ENCODE measurements at places on chromosomes 4 and X.

DNA sequence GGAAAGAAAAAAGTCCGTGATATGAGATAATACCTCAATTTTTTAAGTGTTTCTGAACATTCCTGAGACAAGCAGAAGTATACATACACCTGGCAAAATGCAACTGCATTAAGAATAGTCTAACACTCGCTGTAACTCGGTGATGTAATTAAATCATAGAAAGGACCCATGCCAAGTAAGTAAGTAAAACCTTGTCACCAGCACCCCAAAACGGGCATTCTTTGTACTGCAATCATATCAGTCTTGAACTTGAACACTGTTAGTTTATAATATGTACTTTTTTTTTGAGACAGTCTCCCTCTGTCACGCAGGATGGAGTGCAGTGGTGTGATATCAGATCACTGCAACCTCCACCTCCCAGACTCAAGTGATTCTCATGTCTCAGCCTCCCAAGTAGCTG, 47.4 kb downstream of the SMIM14 start:
- no peak for DNase-seq

- DNase-seq, result no peak
Measured at GRCh38 chrX:96182366-96182765, 502.3 kb upstream of the DIAPH2 start.

GRCh38 chr4:16187455-16187854, 38.8 kb downstream of the TAPT1 start:
- no peak for DNase-seq

GRCh38 chrX:101430457-101431078, 22.5 kb downstream of the HNRNPH2 start:
- no peak for DNase-seq

DNA sequence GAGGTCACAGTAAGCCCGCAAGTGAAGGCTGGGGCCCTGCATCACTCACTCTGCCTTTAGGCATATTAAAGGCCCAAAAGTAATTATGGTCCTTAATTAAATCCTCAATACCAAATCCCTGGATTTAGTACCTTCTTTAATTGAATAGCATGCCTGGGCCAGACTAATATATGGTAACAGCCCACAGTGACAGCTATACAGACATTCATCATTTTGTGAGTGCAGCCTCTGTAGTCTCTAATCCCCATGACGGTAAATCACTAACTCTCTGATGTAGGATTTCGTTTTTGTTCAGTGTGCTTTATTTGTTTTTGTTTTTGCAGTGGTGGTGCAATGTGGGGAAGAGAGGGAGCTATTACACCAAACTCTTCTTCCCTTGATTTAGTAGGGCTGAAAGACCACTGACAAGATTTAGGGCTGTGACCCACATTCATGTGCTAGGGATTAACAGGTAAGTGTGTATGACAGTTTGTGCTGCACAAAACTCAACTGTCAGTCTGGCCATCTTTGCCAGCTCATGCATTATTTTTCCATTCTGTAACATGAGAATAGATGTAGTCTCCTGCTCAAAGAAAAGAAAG, 60.6 kb upstream of the SLC39A8 start:
- no peak for DNase-seq

DNA sequence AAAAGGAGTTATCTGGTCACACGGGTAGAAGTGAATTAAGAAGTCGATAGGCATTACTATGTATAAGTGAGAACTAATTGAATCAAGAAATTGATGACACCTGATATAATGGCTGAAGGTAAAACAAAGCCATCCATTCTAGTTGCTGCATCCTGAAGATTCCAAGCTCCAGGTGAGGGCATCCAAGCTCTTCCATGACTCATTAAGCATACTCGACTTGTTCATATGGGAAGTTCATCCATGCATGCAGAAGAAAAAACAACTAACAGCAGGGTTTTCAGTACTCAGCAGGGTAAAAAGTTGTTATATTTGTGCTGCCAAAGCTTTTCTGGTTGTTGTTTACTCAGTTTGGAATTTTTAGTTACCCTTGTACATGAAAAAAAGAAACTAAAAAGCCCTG, 508.0 kb upstream of the CXorf51A start:
- DNase-seq, result no peak

GRCh38 chrX:23494741-23495140, 160.1 kb downstream of the PTCHD1 start:
- no peak for DNase-seq

- no peak for DNase-seq
Measured at GRCh38 chrX:97672138-97672537, 788.4 kb downstream of the RPA4 start.

DNA sequence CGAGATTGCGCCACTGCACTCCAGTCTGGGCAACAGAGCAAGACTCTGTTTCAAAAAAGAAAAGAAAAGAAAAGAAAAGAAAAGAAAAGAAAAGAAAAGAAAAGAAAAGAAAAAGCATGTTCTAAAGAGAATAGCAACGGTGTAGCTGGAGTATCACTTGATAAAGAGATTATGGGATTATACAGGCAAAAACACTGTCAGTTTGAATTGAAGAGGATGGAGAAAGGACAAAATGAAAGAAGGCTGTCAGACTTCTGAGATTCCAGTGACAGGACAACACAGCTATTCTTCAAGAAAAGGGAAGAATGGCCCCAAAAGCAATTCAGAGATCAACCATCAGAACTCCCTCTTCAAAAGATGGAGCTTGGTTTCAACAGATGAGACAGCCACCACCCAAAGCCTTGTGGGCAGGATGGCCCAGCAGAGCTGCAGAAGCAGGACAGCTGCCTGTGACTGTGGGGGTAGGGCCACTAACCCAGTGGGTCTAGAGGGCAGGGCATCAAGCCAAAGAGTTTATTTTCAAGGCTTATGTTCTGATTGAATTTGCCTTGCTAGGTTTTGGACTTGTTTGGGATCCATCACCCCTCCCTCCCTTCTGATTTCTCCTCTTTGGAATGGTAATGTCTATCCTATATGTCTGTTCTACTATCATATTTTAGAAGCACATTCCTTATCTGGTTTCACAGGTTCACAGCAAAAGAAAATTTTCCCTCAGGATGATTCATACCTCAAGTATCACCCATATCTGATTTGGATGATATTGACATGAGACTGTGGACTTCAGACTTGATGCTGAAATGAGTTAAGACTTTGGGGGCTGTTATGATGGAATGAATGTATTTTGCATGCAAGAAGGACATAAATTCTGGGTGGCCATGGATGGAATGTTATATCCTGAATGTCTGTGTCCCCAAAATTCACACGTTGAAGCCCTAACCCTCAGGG, 17.5 kb downstream of the RFC1 start:
- DNase-seq, result no peak

GRCh38 chr4:39394706-39395105, 12.0 kb upstream of the KLB start:
- DNase-seq, result no peak

DNA sequence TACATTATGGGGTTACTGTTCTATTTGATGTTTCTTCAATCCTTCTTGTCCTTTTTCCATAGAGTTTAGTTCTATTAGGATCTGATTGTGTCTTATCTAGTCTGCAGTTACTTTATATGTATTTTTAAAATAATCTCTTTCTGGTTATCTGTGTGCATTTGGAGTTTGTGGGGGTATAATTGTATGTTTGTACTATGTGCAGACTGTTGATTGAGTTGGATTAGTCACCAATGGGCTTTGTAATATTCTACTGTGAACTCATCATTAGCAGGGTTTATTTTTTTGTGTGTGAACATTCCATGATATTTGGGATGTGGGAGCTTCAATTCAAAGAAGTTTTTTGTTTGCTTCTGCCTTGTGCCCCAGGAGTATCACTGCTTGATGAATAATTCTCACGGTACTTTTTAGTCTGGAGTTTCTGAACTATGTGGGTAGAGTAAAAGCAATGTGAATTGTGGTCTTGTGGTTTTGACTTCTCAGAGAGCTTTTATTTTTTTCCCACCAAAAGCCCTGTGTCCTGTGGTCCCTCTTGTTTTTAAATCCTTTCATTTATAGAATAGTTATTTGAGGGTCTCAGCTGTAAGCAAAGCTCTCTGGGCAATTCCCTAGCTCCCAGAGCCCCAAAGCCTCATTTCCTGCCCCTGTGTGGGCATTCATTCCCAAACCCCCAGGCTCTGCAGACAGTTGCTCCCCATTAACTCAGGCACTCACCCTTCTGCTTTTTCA, 127.8 kb downstream of the PHKA2 start:
- no peak for DNase-seq

GRCh38 chr4:78610546-78611214, 59.1 kb downstream of the ANXA3 start:
- no peak for DNase-seq

- no peak for DNase-seq
Measured at GRCh38 chrX:151970661-151971060, 3.8 kb downstream of the GABRE start.

DNA sequence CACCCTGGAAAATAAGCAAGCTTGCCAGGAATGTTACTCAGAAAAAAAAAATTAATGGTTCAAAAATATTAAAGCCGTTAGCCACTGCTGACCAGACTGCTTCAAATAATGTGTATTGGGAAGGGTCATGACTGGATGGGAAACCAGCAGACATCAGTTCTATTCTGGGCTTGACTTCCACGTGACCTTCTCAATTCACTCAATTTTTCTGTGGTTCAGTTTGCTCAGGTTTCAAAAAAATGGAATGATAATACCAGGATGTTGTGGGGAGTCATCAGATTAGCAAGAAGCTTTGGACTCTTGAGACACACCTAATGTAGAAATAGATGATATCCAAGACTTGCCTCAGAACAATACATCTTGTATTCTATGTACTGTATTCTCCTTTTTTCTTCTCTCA, 541.9 kb upstream of the BOD1L1 start:
- DNase-seq, result no peak

DNA sequence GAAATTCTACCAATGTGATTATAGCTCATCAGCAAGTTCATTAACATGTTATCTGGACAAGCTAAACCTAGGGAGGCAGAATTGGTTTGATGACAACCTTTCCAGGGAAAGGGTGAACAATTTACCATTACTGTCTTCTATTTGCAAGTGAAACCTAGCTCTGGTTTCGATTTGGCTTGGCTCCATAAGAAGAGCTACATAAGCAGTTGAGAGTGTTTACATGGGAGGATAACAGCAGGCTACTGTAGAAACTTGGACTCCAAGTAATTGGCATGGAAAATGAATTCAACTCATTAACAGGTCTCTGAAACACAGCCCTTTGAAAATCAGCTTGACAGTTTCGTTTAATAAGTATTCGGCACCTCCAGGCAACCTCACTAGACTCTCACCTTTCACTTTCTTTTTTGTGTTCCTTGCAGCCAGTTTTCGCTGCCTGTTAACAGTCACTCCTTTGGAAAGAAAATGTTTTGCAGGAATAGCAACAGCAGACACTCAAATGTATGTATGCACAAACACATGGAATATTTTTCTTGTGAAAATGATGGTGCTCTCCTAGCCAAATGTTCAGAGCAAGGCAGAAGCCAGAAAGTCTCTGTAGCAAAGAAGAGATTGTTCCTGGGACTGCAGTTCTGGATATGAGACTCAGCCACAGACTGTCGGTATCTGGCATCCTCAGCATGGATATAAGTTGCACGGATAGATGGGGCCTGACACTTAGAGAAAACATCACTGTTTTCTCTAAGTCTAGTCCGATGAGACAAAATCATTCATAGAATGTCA, 27.5 kb downstream of the POU3F4 start:
- no peak for DNase-seq

DNA sequence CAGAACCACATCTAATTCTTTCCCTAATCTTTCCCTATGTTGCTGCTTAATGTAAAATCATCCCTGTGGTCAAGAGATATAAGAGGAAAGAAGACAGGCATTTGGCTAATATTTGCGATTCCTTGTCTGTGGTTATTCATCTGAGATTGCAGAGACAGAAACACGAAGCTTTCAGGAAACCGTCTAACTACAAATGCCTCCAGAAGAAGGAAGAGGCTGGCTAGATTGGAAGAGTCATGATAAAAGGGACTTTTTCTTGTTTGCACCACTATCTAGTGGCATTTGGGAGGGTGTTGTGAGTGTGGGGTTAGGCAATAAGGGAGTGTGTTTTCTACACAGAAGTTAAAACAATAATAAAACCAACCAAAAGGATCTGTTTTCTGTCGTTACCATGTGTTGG, 43.9 kb downstream of the TMEM154 start:
- DNase-seq, result no peak

- no peak for DNase-seq
Measured at GRCh38 chr4:100086766-100087431, 103.4 kb downstream of the DDIT4L start.

GRCh38 chr4:168831919-168832762, 177.9 kb downstream of the CBR4 start:
- peak; percentile 25 for DNase-seq

DNA sequence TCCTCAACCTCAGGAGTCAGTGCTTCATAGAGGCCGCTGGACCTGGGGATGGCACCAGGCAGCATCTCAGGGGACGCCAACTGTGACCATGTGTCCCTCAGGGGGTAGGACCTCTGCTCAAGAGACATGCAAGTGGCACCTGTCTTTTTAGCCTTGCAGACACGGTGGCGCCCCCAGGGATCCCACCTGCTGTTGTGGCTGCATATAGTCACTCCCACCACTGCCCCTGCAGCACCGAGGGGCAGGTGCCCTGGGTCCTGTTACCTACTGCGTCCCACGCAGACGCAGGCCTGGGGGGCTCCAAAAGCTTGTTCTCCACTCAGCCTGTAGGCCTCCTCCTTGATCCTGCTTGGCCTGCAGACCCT, 2.5 kb downstream of the MYL5 start:
- DNase-seq, result no peak

DNA sequence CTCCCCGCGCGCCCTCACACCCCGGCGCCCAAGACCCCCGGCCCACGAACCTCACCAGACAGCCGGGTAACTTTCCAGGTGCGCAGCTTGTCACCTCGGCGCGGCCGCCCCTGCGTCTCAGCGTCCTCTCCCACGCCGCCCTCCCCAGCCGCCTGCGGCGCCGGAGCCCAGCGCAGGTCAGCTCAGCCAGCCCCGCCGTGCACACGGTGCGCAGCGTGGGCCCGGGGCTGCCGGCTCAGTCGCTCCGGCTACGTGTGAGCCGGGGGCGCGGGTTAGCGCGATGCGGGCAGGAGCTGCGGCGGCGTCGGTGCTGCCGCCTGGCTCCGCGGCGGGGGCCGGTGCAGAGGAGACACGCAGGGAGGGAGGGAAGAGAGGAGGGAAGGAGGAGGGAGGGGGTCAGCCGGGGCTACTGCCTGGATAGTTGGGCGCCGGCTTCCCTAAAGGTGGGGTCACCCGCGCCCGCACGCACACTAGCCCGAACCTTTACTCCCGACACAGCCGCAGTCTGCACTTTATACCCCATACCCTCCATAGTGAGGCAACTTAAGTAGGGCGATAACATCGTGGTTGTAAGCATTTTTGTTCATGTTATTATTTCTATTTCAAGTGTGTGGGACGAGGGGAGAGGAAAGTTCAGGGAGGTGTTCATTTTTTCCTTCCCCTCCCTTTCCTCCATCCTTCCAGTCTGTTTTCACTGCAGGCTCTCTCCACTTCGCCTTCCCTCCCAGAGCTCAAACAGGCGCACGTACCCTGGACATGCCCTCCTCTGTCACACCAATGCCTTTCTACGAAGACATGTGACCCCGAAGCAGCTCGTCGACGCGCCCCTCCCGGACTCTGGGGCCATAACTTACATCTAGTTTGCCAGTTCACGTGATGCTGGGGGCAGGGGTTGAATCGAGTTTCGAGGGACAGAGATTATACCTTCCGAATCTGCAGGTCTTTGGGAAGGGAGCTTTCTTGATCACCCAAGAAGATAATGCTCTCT, at the start of gene PRKG2:
Gene PRKG2, minus strand, starts transcription at position 342 of the 988 bp plus-strand sequence. CDS start 10,175 bp downstream, outside the sequence.
- DNase-seq, result no peak

GRCh38 chr4:66351761-66352160, 681.5 kb upstream of the EPHA5 start:
- DNase-seq, result no peak

GRCh38 chrX:66638591-66639500, at the start of gene EDA2R:
TSS of gene EDA2R (minus strand) at chrX:66639078. CDS start at chrX:66616020, 23,058 bp downstream.
- DNase-seq, result peak; percentile 8
